ENCODE measurements at places on chromosomes 7 and 10.

DNA sequence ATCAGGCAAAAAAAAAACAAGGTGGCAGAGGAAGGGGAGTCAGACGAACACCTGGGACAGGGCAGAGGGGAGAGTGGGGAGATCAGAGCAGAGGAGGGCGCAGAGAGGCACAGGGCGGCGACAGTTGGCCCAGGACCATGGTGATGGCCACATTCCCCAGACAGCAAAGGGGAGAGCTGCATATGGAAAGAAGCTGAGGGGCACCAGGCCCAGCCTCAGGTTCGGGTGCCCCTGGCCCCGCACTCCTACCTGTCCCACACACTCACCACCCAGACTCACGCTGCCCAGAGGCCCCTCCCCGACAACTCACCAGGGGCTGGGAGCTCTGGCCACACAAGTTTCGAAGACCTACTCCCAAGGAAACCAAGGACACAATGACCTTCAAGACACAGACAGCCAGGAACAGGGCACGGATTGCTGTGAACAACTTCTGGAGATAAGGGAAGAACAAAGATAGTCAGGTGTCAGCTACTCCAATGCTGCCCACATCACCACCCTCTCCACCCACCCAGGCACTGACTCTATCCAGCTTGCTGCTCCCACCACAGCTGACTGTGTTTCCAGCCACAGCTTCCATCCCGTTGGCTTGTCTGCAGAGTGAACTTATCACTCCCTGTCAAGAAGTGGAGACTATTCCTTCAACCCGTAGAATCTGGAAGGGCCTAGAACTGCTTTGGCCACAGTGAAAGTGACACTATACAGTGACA, 8.3 kb downstream of the TMEM176B start:
- no peak for DNase-seq

DNA sequence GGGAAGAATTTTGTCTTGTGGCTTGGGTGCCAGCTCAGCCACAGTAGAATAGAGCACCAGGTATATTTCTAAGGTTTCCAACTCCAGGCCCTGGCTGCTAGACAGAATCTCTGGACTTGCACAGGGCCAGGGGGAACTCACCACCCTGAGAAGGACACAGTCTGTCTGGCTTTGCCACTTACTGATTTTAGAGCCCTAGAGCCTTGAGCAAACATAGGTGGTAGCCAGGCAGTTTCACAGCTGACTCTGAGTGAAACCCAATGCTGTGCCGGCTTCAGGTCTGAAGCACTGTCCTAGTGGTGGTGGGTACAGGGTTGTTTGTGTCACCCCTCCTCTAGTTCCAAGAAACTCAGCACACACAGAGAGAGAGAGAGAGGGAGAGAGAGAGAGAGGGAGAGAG, 81.6 kb downstream of the TES start:
- DNase-seq: no peak

DNA sequence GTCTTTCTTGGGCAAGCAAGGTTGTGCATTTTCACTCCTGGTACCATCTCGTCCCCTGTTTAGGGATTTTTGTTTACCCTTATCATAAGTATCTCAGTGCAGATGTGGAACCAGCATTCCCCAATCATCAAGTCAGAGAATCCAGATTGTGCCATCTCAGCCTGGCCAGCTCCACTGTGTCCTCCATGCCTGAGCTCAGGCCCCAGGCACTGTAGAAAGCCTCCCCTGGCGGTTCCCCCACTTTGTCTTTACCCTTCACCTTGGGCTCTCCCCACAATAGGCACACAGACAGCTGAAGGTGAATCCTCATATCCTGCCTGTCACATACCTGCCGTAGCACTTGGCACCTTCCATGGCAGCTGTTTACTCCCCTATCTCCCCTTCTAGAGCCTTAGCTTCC, 264.7 kb upstream of the NFE2L3 start:
- DNase-seq: no peak

DNA sequence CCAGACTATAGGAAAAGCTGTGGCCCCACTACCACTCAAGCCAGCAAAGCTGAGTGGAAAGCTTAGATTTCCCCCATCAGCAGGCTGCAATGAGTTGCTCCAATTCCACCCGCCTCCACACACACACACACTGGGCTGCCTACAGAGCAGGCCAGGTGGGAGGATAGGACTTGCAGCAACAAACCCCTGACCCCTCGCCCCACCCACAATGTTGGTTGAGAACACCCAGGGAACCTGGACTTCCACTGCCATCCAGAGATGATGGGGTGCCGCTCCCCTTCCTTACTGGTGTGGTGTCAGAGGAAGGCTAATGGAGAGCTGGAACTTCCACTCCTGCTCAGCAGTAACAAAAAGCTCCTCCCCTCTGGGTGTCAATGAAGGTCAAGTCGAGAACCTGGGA, 16.8 kb upstream of the PLEKHA1 start:
- no peak for DNase-seq

- no peak for DNase-seq
These were observed 44.8 kb downstream of the SHTN1 start for GRCh38 chr10:116960066-116960776.

DNA sequence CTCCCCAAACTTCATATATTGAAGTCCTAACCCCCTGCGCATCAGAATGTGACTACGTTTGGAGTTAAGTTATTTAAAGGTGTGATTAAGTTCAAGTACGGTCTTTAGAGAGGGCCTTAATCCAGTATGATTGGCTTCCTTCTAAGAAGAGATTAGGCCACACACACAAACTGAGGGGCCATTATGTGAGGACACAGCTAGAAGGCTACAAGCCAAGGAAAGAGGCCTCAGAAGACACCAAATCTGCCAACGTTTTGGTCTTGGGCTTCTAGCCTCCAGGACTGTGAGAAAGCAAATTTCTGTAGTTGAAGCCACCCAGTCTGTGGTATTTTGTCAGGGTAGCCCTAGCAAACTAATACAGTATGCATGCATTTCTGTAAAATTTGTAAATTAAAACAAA, 41.7 kb downstream of the REEP3 start:
- DNase-seq: no peak

- no peak for DNase-seq
These were observed 272.0 kb downstream of the POU6F2 start for GRCh38 chr7:39249635-39250152.

DNA sequence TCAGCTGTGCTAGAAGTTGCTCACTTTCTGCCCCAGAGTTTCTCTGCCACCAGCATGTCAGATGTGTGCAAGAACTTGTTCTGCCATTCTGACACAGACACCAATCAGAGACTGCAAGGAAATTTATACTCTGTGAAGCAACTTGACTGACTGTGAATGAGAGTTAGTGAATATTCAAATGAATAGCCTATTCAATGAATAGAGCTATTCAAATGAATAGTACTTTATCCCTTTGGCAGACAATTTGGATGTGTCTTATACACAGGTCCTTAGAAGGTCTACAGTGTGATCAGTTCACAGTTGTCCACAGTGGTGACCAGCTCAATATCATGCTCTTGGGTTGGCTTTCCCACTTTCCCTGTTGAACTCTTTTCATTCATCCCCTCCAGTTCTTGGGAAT, 138.1 kb downstream of the MACC1 start:
- no peak for DNase-seq

GRCh38 chr10:105759669-105760068, 1118.6 kb downstream of the SORCS3 start:
- DNase-seq: no peak

GRCh38 chr10:104563548-104563947, 77.5 kb upstream of the SORCS3 start:
- no peak for DNase-seq

DNA sequence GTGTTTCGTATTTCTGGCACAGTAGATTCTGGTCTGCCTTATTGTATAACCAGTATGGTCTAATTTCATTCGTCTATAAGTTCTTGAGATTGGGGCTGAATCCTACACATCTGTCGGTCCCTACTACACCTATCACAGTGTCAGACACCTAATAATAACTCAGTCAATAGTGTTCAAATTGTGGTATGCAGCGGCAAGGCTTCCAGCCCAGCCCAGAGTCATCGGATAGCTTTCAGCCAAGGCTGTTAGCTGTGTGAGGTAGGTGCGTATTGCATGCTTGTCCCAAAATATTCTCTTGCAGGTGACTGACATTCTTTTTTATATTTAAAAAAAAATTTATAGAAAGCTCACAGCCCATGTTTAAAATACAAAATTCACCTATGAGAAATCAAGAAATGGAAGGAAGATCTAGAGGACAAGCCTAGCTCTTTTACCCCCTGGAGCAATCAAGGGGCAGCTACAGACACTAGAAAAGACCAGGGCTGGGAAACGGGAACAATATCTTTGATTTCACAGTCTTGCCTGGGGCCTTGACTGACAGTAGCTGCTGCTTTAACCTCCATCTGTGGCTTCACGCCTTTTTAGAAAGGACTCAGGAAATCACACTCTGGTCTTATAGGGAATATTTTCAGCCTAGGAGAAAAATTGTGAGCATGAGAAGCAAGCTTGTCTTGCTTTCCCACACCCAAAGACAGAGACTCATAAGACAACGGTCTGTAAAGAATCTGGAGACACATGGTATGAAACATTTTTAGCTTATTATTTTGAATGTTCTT, 9.5 kb upstream of the ASB4 start:
- no peak for DNase-seq

DNA sequence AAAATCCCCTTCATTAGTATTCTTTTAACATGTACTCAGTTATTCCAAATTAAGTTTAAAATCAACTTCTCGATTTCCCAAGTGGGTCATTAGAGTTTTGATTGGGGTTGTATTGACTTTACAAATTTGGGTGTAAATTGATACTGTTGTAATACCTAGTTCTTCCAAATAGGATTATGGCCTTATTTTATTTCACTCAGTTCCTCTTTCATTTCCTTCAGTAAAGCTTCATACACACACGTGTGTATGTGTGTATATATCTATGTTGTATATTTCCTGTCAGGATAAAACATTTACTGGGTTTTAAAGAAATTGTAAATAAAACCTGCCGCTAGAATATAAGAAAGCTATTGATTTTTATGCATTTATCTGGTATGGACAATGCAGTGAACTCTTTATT, 15.9 kb downstream of the YME1L1 start:
- DNase-seq: no peak

- DNase-seq: no peak
These were observed 14.2 kb downstream of the EBF3 start for GRCh38 chr10:129949891-129950291.
